ENCODE measurements at places on chromosomes 2 and 18.

DNA sequence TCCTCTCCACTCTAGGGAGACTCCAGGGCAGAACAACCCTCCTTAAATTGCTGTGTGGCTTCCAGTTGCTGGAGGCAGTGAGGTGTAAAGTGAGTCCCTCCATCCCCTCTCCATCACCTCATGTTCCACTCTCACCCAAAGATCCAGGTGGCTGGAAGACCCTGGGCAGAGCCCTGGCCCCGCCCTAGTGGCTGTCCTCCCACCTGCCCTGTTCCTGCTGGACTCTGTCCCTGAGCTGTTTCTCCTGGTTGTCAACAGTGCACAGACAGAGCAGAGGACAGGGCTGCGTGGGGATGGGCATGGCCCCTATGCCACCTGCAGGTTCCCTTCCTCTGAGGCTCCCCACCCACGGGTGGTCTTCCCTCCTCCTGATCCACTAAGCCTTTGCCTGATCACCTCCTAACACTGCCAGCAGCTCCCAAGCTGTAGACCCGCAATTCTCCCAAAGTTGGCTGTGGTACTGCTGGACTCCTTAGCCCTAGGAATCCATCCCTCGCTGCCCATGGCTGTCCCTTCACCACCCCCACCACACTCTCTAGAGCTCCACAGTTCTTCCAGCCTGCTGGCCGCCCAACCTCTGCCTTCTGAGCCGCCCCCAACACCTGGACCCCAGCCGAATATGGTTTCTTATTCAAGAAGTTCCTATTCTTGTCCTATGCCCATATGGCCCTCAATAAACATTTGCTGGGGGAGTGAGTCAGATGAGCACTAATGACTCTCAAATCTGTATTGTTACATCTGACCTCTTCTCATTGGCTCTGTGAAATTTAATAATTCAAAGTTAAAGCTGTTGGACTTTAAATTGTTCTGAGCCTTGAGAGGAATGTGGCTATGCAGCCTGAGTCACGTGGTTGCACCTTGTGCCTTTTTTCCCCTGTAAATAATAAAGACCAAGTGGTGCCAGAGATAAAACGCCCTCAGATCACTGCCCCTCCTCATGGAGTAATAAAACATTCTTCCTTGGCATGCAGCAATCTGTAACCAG is 260.0 kb upstream of the HS6ST1 start:
- no peak for DNase-seq

GRCh38 chr2:135151615-135152014 is 99.5 kb downstream of the RAB3GAP1 start:
- DNase-seq = no peak

DNA sequence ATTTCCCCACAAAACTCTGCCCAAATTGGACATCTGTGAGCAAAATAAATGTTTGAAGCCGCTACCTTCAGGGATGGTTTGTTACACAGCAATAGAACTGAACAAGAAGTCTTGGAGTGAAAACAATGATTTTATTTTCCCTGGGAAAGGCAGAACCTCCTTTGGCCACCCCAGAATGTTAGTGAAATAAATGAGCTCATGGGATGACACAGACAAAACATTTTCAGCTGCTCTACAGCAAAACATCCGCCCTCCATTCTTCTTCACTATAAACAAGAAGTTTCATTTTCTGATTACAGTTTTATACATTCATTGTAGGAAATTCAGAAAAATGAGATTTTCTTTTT is 4.3 kb upstream of the EFHD1 start:
- DNase-seq = no peak

GRCh38 chr2:224658780-224659405 is 57.3 kb downstream of the CCDC195 start:
- no peak for DNase-seq

- no peak for DNase-seq
Measured at GRCh38 chr18:54776282-54776977, 51.8 kb upstream of the RAB27B start.

DNA sequence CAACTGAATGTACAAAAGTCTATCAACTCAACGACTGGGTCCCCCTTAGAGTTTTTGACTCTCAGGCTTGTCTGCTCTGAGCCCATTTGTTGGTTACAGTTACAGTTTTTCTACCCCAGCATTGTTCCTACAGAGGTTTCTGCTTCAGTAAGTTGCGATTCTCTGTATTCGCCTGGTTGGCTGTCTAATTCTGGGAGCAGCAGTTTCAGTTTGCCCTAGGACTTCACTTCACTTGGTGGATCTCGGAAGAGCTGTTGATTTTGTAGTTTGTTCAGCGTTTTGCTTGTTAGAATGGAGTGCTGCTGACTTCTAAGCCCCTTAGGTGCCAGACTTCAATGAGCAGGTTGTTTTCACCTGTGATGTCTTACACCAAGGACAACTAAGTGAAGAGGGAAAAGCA is 296.5 kb upstream of the EPAS1 start:
- DNase-seq = no peak

DNA sequence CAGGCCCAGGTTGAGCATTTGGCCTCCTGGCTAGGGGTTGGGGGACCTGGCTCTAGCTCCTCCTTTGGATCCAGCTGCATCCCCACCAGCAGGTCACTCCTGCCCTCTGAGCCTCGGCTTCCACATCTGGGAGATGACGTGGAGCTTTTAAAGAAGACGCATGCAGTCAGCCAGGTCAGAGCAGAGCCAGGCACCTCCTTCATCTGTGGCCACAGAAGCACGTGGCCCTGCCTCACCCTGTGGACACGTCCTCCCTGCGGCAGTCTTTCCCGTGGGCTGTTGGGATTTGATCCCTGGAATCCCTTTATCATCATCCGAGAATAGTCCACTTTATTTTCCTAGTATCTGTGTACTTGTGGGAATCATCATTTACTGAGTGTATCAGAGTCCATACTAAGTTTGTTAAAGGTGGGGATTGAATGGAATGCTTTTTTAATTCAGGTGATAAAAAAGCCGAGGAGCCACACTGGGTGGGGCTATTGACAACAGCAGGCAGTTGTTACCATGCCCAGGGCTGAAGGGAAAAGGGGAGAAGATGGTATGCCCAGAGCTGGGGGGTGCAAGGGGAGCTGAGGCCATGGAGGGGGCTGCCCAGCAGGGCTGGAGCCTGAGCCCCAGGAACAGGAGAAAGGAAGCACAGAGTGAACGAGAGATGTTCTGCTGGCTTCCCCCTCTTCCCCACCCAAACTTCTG is 170.1 kb downstream of the LAMA1 start:
- DNase-seq = no peak

DNA sequence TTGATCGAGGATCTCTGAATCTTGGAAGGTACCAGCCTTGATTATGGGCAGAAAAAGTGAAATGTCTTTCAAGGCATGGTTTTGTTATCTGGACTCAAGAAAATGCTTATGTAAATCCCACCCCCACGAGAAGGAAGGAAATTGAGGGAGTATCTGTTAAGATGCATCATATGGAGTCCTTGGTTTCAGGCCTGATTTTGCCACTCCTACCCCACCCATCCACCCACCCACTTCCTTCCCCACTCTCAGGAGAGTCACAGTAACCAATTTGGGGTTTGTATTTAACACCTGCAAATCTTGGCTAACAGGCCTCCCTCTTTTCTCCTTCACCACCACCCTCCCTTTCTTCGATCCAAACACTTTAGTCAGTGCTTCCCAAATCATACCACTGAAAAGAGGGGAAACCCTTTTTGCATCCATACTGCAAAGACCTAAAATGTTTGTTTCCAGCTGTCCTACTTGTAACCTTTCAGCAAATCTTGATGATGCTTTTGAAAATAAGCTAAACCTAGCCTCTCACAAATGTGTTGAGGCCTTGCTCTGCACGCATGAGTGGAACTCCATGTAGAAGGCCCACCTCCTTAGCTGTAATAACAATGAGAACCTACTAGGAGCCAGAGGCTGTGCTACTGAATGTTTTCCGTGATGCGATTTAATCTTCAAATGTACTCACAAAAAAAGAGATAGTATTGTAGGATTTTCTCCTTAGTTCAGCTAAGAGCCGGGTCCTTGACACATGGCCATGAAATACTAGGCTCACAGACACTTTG is 34.8 kb downstream of the POU3F3 start:
- no peak for DNase-seq

GRCh38 chr2:84126530-84126929 is 332.6 kb downstream of the SUCLG1 start:
- no peak for DNase-seq

- DNase-seq = no peak
Measured at GRCh38 chr2:132977812-132978529, 308.0 kb upstream of the LYPD1 start.

GRCh38 chr2:53173091-53173490 is 594.5 kb upstream of the CHAC2 start:
- DNase-seq = no peak
